Ascending aorta (tissue), 2 donors: ENCODE measurements at places on chromosomes 6 and 20.

DNA sequence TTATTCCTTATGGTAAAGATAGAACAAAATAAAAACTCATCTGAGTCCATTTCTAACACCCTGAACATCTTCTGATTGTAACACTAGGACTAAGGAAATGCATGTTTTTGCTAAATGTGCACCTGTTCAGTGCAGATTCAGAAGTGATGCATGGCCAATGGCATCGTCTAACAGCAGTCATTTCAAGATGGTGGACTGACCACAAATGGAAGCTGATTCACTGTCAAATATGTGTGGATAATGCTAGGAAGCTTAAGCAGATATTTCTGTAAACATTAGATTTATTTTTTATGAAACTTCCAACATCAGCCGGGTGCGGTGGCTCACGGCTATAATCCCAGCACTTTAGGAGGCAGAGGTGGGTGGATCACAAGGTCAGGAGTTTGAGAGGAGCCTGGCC lies 394.8 kb downstream of the SAMD5 start:
- H3K27ac ChIP-seq: no peak overlapping the region
- DNase-seq: no peak
- no peaks in the 10 kb centered on the region for H3K27me3 ChIP-seq
- no peak overlapping the region for H3K4me3 ChIP-seq
- H3K4me1 ChIP-seq: no peaks in the 10 kb centered on the region

DNA sequence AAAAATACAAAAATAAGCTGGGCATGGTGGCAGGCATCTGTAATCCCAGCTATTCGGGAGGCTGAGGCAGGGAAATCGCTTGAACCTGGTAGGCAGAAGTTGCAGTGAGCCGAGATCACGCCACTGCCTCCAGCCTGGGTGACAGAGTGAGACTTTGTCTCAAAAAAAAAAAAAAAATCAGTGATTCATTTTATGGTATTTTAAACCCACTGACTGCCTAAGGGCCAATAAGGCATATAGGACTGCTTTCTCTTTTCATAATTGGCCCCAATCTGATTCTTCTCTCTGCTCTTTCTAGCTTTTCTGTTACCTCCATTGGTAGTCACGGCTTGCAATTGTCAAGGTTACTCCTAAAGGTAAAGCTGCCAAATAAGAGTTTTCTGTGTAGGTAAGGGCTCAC lies 60.2 kb upstream of the ADGRF1 start:
- H3K27ac ChIP-seq: no peak overlapping the region
- H3K4me1 ChIP-seq: no peaks in the 10 kb centered on the region
- H3K4me3 ChIP-seq: no peak overlapping the region
- no peaks in the 10 kb centered on the region for H3K36me3 ChIP-seq

DNA sequence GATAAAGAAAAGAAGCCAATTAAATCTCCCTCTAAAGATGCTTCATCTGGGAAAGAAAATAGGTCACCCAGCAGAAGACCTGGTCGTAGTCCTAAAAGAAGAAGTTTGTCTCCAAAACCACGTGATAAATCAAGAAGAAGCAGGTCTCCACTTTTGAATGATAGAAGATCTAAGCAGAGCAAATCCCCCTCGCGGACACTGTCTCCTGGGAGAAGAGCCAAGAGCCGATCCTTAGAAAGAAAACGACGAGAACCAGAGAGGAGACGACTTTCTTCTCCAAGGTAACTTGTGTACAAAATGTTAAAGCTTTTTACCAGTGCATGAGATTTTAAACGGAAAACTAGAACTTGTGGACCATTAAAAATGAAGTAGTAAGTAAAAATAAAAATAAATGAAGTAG lies 46.5 kb downstream of the FAM217A start:
- no peak overlapping the region for H3K27ac ChIP-seq
- DNase-seq: no peak
- H3K4me1 ChIP-seq: no peaks in the 10 kb centered on the region
- H3K27me3 ChIP-seq: no peaks in the 10 kb centered on the region
- H3K36me3 ChIP-seq: peaks cover 13% of the 10 kb centered on the region

DNA sequence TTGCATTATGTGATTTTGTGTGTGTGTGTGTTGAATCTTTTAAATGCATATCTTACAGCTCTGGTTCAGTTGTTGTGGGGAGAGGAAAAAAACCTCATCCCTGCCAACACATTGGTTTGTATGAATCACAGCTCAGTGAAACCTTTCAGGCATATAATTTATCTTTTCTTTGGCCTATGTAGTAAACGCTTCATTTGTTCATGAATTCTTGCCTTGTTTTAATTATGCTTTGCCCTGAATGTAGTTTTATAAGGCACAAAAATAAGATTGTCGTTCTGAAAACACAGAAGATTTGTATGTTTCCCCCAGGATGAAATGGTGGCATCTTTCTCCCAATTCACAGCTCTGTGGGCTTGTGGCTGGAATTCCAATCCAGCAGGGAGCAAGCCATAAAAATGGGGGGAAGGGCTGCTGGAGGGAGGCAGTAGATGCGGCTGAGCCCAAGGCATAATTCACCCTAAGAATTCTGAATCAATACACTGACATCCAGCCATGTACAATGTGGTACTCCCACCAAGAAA lies 45.1 kb downstream of the BCAS1 start:
- H3K4me1 ChIP-seq: no peaks in the 10 kb centered on the region
- H3K36me3 ChIP-seq: no peaks in the 10 kb centered on the region
- no peak overlapping the region for H3K27ac ChIP-seq
- no peaks in the 10 kb centered on the region for H3K27me3 ChIP-seq
- no peak for DNase-seq

DNA sequence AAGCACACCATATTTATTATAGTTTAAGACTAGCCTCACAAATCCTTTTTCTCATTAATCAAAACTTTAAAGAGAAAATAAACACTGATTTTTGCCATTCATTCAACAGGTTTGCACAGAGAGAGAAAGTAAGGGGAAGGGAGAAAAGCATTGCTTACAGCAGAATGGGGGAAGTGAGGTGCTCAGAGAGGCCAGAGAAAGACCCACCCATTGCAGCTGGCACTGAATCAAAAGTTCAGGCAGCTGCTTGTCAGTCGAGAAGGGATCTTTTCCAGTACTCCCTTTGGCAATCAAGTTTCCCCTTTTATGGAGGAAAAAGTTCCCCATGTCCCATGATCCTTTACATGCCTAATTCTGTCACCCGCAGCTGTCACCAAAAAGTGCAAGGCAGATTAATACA lies 8.0 kb upstream of the CRISP2 start:
- no peaks in the 10 kb centered on the region for H3K27me3 ChIP-seq
- DNase-seq: no peak
- H3K27ac ChIP-seq: no peak overlapping the region
- H3K4me3 ChIP-seq: no peak overlapping the region
- no peaks in the 10 kb centered on the region for H3K36me3 ChIP-seq
- H3K4me1 ChIP-seq: no peaks in the 10 kb centered on the region

DNA sequence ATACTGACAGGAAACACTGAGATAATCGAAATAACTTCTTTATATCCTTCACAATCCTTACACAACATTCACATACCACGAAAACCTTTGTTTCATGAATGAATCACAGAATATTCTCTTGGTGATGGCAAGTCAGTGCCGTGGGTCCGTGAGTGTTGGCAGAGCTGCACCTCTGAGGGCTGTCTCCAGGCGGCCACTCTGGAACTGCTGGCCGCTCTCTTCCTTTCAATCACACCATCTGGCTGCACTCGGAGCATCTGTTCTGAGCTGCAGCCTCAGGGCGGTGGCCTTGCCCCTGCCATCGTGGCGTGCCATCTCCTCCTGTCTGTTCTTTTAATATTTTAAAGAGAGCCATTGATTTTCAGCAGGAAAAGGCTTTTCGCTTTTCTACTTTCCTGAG lies 129.4 kb upstream of the AFDN start:
- no peaks in the 10 kb centered on the region for H3K4me1 ChIP-seq
- H3K4me3 ChIP-seq: no peak overlapping the region
- H3K27me3 ChIP-seq: no peaks in the 10 kb centered on the region
- DNase-seq: no peak

DNA sequence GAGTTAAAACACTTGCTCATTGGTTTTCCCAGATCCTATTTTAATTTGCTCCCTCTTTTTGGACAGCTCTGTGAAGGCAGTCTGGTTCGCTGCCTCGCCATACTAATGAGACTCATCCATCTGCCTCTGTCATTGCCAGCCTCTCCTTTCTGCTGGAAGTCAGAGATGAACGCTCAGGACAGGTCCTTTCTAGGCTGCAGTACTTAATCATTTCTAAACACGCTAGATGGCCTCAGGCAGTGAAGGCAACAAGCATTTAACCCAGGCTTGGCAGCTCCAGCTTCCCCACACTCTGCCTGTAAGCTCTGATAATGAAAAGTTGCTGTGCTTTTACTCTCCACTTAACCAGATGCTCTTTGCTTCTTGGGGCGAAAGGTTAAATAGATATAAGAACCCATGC lies 286.7 kb upstream of the POU3F2 start:
- H3K27ac ChIP-seq: no peak overlapping the region
- no peaks in the 10 kb centered on the region for H3K4me1 ChIP-seq
- H3K36me3 ChIP-seq: no peaks in the 10 kb centered on the region
- H3K4me3 ChIP-seq: no peak overlapping the region

DNA sequence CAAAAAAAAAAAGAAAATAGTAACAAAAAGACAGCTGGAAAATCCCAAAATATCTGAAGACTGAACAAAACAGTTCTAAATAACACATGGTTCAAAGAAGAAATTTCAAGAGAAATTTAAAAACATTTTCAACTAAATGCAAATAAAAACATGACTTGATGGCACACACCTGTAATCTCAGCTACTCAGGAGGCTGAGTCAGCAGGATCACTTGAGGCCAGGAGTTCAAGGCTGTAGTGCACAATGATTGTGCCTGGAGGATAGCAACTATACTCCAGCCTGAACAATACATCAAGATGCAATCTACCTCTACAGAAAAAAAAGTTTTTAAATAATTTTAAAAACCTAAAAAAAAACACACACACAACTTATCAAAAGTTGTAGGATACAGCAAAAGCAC lies 21.6 kb upstream of the ASF1A start:
- no peak for DNase-seq
- no peaks in the 10 kb centered on the region for H3K4me1 ChIP-seq
- H3K27ac ChIP-seq: no peak overlapping the region
- no peak overlapping the region for H3K4me3 ChIP-seq
